Motor neuron (in vitro differentiated cells): ENCODE measurements at places on chromosomes 6 and 20.

- ATAC-seq = no peak
Observed at GRCh38 chr6:119020597-119021561, 57.6 kb downstream of the FAM184A start.

- no peak for ATAC-seq
Observed at GRCh38 chr6:99345164-99345563, 4.3 kb downstream of the FAXC start.

GRCh38 chr6:170529839-170530469, 23.2 kb downstream of the PSMB1 start:
- ATAC-seq = peak; percentile 94

DNA sequence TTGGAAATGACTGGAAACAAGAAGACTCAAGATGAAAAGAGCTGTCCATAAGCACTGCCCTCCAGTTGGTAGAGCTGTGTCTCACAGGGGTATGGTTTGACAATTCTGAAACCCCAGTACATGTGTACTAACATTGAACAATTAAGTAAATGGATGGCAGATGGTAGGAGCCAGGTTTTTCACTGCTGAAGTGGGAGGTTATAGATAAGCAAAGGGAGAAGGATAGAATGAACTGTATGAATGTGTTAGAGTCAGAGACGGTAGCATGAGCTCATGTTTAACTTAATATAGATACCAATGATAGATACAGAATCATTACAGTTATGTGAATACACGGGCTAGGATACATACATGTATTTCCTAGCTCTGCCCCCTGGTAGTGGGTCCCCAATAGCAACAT, 95.0 kb upstream of the SIRPA start:
- no peak for ATAC-seq
